KG1 (cell line): ENCODE measurements at places on chromosomes 7 and 10.

- no peak for DNase-seq
Observed at GRCh38 chr7:65746398-65746669, 126.5 kb upstream of the VKORC1L1 start.

DNA sequence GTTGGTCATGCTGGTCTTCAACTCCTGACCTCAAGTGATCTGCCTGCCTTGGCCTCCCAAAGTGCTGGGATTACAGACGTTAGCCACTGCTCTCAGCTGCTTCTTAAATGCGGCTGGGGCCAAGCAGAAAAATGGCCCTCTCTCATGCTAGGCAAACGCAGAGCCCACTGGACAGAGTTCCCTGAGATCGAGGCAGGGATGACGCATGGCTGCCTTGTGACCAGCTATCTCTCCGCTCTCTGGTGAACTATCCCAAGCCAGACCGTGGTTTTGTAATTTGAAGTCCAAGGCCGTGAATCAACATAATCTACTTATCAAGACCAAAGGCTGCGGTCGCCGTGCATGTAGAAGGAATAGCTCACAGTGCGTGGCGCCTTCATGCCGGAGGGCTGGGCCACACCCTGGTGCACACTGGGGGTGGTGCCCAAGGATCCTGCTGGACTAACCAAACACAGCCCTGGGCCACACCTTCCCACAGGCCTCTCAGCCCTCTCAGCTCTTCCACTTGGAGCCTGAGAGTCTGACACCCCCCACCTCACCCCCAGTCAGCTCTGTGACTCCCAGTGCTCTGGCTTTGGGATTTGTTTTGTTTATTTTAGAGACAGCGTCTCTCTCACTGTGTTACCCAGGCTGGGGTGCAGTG lies 88.1 kb upstream of the CUX1 start:
- no peak for DNase-seq

- DNase-seq: no peak
Observed at GRCh38 chr7:157117796-157118195, 20.9 kb upstream of the UBE3C start.

GRCh38 chr10:96043893-96044715 lies 721 bp downstream of the CCNJ start:
- DNase-seq: peak; percentile 46

- DNase-seq: no peak
Observed at GRCh38 chr7:129089521-129090212, 34.8 kb upstream of the TNPO3 start.

DNA sequence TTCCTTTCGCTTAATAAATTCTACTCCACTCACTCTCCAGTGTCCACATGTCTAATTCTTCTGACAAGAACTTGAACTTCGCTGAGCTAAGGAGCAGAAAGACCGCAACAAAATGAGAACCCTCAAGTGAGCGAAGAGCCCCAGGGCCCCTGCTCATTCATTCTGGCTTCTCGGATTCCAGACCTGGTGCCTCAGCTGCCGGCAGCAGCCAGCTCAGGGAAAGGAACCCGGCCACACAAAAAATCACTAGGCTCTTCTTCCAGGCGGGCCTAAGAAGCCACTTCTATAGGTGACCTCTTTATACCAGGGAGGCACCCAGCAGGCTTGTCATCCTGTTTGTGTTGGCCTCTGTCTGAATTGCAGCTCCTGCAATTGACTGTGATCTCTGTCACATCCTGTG lies 33.3 kb downstream of the OTUD1 start:
- no peak for DNase-seq

DNA sequence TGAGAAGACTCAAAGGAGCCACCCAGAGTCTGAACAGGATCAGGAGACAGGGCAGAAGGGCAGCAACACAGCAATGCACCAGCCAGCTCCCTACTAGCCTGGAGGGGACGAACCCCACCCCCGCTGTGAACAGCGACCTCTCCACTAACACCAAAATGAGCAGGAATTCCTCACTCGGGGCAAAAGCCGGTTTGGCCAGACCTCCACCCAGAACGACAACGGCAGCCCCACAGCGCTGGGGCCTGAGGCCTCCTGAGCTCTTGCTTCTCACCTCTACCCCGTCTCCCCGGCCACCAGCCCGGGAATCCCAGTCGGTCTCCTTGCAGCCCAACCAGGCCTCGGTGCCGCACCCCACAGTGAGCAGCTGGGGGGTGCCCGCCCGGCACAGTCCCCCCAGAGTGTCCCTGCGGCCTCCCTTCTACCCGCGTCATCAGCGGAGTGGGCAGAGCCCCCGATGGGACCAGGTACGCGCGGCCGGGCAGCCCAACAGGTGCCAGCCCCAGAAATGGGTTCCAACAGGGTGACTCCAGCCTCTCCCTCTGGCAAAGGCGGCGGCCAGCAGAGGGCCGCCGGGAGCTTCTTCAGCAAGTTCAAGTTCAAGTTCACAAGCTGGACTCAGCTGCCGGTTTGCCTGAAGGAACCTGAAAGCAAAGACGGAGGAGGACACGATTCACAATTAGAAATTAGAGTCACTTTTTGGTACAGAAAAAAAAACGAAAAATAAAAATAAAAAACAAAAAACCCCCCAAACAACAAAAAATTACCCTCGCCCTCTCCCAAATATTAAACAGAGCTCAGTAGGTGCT lies 129.0 kb downstream of the MARCHF5 start:
- no peak for DNase-seq

DNA sequence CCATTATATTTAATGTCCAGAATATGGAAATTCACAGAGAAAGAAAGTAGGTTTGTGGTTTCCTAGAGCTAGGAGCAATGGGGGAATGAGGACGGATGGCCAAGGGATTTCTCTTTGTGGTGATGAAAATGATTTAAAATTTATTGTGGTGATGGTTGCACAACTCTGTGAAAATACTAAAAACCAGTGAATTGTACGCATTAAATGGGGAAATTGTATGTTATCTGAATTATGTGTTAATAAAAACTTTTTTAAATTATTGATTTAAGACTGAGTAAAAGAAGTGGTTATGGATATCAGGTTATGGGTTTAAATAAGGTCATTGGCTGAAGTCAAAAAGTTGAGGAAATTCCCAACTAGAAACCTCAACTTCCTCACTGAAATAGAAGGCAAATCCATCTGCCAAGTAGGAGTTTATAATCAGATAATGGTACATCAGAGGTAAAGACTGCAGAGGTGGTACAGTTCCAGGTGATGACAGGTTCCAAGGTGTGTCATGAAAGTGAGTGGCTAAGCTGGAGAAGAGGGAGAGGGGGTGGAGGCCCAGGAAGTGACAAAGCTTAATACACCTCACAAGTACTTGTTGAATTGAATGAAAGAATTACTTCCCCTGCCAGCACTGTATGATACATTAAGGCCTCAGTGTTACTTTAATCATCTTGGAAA lies 68.9 kb upstream of the CCDC71L start:
- DNase-seq: no peak

DNA sequence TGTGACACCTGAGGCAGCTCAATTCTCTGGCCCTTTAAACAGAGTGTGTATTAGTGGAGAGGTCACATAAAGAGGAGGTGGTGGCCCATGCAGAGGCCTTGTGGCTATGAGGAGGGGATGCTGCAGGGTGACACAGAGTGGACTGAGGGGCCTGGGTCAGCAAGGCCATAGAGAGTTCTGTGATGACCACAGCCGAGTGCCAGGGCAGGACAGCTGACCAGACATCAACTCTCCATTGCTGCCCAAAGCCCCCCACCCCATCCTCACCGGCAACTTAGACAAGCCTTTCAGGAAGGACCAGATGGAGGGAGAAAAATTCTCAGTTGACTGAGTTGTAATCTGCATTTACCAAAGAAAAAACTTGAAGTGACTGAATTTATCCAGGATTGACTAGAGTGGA lies 378.1 kb downstream of the RPS24 start:
- no peak for DNase-seq

GRCh38 chr7:2109936-2110609 lies 122.7 kb downstream of the MAD1L1 start:
- DNase-seq: no peak

GRCh38 chr7:102811942-102812678 lies 63.3 kb downstream of the FAM185A start:
- no peak for DNase-seq

DNA sequence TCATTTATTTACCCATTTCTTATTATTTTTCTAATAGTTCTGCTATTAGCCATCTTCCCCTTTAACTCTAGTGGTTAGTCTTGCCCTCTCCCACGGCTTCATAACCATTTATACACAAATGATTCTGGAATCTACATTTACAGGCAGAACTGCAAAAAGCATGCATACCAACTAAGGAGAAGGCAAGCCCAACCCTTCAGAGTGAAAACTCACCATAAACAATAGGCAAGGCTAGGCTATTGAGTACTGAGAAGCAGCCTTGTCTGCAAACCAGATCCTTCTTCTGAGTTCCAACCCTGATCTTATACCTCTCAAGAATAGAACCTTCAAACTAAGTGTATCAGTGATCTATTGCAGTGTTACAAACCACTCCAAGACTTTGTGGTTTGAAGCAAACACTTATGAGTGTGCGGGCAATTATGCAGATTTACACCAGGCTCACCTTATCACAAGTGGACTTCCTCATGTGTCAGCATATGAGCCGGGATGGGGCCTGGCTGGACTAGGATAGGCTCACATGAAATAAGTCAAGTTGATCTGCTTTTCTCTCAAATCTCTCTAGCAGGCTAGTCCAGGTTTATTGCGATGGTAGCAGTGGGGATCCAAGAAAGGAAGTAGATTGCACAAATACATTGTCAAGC lies 896.9 kb upstream of the PHF14 start:
- DNase-seq: no peak

GRCh38 chr7:143043391-143043790 lies 8.8 kb upstream of the OR6V1 start:
- no peak for DNase-seq

DNA sequence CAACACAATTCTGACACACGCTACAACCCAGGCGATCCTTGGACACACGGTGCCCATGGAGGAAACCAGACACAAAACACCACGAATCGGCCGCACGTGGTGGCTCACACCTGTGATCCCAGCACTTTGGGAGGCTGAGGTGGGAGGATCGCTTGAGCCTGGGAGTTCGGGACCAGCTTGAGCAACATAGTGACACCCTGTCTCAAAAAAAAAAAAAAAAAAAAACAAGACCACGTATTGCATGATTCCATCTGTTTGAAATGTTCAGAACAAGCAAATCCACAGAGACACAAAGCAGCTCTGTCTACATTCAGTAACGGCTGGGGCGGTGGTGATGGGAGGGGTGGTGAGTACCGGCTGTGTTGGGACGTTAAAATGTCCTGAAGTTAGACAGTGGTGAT lies 25.2 kb downstream of the ADAP1 start:
- DNase-seq: no peak

- no peak for DNase-seq
Observed at GRCh38 chr10:131644289-131644688, 256.5 kb upstream of the PPP2R2D start.

DNA sequence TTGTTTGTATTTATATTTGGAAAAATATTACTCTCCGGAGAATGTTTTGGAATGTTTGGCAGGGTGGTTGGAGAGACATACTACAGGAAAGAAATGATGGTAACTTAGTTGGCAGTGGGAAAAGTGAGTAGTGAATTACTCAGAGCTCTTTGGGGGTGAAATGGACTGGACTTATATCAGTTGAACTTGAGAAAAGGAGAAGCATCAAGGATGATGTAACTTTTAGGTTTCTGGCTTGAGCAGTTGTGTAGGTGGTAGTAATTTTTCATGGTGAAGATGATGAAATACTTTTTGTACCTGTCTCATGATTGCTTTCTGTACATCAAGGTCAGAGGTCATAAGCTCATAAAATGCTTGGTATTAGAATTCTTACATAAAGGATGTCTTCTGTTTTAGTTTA lies 617.2 kb downstream of the AUTS2 start:
- DNase-seq: no peak

DNA sequence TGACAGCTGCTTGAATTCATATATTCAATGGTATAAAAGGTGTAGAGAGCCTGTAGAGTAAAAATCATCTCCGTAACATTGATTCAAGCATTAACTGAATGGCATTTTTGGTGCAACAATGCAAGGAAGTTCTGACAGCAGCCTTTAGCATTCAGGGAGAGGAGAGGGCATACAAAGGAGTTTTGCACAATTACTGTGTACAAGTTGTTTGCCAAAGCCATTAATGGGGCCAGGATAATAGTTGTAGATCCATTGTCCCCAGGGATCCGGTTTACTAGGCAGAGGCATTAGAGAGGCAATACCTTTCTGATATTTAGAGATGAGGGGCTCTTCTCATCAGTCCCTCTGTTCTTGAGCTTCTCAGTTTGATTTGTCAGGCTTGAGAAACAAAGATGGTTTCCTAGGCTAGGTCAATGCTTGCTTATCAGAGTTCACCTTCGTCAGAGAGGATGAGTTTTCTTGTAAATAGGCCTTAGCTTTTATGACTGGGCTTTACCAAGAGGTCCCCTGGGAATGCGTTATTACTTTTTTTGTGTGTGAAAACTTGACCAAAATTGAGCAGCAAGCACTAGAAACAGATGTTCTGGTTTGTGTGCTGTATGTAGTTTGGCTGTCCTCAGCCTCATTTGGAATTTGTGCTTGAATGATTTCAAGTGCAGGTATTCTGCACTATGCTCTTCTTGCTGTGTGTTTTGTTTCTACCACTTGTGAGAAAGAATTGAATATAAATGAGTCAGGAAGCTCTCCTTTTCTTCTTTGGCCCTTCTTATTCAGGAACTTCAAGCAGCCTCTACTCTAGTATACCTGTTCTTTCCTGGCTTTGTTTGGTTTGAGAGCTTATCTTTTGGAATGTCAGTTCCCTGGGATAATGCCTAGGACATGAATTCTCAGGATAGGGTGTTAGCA lies 32.0 kb downstream of the SND1 start:
- DNase-seq: no peak

GRCh38 chr7:52271703-52272102 lies 763.7 kb upstream of the POM121L12 start:
- DNase-seq: no peak

DNA sequence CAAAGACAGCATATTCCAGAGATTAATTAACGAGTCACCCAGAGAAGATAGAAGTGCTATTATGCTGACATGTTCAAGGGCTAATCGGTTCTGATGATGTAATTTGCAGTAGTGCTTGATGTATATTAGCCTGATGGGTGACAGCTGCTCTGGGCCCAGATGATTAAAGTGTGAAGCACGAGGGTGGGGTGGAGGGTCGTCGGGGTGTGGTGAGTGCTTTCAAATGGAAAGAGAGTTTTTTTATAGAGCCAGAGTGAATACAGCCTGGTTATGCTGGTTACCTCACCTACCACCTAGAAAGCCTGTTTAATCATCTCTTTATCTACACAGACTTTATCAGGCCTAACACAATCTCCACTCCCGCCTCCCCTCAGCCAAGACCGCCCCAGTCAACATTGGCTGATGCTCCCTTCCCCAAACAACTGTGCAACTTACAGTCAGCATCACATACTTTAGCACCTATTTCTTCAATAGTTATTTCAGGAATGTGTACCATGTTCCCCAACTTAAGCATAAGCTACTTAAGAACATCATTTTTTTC lies 11.5 kb upstream of the STN1 start:
- no peak for DNase-seq

- no peak for DNase-seq
Observed at GRCh38 chr10:15369256-15370211, 1.6 kb downstream of the FAM171A1 start.

DNA sequence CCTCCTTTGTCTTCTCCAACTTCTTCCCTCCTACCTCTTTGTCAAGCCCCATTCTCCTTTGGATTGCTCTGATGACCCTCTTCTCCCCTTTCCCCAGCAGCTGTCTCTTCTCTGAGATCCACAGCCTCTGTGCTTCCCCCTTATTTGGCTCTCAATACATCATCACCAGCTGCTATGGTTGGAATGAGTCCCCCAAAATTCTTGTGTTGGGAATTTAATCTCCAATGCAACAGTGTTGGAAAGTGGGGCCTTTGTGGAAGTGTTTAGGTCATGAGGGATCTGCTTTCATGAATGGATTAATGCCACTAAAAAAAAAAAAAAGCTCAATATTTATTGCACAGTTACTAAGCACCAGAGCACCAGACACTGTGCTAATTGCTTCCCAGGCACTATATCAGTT lies 39.2 kb upstream of the FRMD4A start:
- DNase-seq: no peak
